ENCODE measurements at places on chromosomes 4 and X. TPM values are rescaled to one million over a fixed set of nuclear protein-coding genes. Genes with fewer than 3 reads are reported as not detected.

SPIN4 gene
- 9.5 TPM for total RNA-seq

DNA sequence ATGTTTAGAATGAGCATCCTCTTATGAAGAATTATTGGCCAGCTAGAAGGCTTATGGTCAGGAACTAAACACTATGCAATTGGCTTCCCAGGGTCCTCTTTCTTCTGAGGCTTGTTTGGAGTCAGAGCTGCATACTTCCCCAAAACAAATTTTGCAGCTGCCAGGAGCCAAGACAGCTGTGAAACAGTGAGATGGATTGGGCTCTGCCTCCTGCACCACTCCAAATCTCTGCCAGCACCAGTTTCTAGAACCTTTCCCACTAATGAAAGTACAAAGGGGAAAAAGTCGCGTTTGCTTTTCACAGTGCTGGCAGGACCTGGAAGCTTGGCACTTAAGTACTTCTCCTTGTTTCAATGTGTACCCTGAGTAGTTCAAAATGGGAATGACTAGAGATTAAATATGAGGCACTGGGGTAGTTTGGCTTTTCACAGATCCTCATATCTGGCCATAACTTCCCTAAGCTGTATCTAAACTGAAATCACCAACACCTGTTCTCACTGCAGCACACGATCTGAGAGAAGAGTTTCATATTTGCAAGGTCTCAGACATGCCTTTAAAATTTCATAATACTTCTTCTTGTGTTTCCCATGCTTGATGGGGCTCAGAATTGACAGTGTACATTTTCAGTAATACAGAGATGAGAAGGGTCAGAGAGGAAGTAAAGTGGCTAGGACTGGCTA lies 20.7 kb upstream of the AR start:
- no peak overlapping the region for H3K4me3 ChIP-seq
- H3K27ac ChIP-seq: no peak overlapping the region
- no peaks in the 10 kb centered on the region for H3K27me3 ChIP-seq
- no peaks in the 10 kb centered on the region for H3K4me1 ChIP-seq
- H3K36me3 ChIP-seq: no peaks in the 10 kb centered on the region

DNA sequence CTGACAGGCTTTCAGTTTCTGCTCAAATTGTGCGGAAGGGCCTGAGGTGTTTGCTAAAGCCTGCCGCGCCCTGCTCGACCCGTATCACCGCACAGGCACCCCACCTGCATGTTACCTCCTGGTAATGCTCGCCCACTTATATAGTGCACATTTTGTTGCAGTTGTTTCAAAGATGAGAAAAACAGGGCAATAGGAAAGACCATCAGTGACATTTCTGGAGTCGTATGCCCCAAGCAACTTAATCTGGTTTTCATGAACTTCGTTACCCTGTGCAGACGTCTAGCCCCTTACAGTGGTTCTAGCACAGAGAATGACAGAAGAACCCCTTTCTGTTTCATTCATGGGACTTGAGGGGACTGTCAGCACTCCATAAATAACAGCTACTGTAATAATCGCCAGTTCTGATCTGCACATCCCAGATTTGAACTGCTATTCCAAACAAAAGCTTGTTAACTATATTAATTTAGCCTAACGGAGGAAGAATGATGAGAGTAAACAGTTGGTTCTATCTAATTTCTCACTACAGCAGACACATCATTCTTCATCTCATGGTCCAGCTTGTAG lies 940 bp upstream of the DCTD start:
- H3K27ac ChIP-seq: peak overlapping the region; percentile 96
- peaks cover 47% of the 10 kb centered on the region for H3K4me1 ChIP-seq
- peak overlapping the region; percentile 80 for H3K4me3 ChIP-seq
- no peak for DNase-seq
- peaks cover 9% of the 10 kb centered on the region for H3K27me3 ChIP-seq
- H3K36me3 ChIP-seq: peaks cover 5% of the 10 kb centered on the region

DNA sequence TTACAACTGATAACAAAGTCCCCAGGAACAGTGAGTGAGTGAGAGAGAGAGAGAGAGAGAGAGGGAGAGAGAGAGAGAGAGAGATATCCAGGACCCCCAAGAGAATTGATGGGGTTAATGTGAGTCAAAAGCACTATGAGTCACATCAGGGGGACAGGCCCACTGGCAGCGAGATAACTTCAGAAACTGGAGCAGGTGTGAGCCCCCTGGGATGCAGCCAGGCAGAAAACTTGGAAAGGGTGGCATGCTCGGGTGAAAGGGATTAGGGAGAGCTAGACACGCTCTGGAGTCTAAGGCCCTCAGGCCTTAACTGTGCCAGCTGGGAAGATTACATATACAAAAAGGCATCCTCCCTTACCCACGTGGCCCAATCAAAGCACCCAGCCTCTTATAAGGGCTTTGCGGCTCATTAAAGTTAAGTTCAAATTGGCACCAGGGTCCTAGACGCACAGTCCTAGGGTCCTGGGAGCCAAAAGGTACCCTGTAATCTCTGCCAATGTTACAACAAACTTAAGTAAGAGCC lies 841 bp downstream of the ACOT9 start:
- peaks cover 2% of the 10 kb centered on the region for H3K4me1 ChIP-seq
- no peaks in the 10 kb centered on the region for H3K27me3 ChIP-seq
- H3K4me3 ChIP-seq: peak overlapping the region; percentile 79
